ENCODE measurements at places on chromosomes 3 and 15.

- no peak for ATAC-seq
Measured at GRCh38 chr3:59862686-59863085, 812.9 kb upstream of the CFAP20DC start.

GRCh38 chr3:29332195-29332637 is 51.3 kb downstream of the RBMS3 start:
- no peak for ATAC-seq

- peak; percentile 79 for ATAC-seq
Measured at GRCh38 chr3:194561306-194561974, 71.8 kb downstream of the TMEM44 start.

GRCh38 chr3:122215592-122216298 is 32.3 kb downstream of the CASR start:
- ATAC-seq: no peak

DNA sequence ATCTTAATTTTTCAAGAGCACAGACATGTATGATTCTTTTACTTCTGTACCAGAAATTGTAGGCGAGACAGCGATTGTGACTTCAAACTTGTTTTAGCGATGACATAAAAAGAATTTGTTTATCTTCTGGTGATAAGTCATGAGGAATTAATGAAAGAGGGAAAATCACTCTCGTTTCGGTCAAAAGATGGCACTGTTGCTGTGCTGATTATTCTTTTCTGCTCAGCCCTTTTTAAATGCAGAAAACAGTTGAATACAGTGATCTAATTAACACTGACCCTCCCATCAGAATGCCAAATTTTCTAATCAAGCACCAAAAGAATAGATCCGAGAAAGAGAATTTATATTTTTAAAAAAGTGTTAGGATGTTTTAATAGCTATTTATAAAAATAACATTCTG is 52.6 kb downstream of the NSUN3 start:
- ATAC-seq: no peak

DNA sequence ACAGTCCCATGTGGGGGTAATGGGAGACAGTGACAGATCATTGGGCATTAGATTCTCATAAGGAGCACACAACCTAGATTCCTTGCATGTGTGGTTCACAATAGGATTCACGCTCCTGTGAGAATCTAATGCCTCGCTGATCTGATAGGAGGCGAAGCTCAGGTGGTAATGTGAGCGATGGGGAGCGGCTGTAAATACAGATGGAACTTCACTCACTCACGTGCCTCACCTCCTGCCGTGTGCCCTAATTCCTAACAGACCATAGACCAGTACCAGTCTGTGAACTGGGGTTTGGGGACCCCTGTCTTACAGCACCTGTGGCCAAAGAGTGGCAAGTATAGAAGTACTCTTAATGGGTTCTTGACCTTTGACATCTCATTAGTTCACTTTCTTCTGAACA is 554.7 kb downstream of the FOXP1 start:
- no peak for ATAC-seq

GRCh38 chr3:82957696-82958095 is 1196.3 kb upstream of the GBE1 start:
- ATAC-seq: no peak

- ATAC-seq: peak; percentile 85
Measured at GRCh38 chr15:34993412-34993811, 5.3 kb upstream of the ZNF770 start.

DNA sequence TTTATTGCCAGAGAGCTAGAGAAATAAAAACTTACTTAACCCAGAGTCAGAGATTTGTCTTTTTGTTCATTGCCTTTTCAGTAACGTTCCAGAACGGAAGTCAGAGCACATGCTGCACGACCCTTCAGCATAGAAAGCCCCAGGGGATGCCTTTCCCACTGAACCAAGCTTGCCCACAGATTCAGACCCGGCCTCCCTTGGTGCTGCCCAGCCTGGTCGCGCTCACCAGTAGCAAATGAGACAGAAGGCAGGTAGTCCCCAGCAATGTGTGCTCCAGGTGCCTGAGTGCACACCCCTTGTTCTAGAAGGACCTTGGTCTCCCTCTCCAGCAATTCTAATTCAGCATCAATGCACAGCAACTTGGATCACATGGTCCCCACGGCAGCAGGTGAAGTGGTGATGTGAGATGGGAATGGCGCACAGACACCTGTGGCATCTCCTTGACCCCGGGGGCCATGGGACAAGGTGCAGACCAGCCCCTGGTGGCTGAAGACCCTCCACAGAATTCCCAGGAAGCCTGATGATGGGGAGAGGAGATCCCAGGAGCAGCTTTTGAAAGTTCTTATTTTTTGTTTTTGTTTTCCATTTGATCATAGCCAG is 91.8 kb upstream of the IQSEC1 start:
- no peak for ATAC-seq

- ATAC-seq: no peak
Measured at GRCh38 chr3:122890720-122891220, 95.9 kb downstream of the SLC49A4 start.

DNA sequence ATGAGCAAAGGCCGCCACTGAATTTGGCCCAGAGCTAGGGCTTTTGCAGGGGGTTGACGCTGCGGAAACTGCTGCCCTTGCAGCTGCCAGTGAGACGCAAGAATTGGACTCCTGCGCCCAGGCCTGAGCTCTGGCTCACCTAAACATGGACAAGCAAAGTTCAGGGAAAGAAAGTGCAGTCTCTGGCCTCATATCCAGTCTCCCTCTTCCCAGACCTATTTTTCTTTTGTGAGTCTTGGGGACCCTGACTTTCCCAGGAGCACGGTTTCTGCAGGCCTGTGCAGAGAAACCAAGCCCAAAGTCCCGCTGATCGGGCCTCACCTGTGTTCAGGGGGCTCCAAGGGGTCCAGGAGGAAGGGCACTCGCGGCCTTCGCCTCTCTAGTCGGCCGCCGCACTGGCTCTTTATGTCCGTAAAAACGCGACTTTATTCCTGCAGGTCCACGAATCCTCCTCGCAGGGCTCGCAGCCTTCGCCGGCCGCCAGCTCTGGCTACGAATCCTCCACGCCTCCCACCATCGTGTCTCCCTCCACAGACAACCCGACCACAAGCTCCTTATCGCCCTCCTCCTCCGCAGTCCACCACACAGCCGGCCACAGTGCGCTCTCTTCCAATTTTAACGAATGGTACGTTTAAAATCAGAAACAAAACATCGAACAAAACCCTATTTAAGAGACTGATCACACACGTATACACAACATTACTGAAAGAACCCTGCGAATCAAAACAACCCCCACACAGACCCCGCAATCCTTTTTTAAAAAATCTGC is 3.9 kb downstream of the ZIC1 start:
- no peak for ATAC-seq

GRCh38 chr3:72050048-72050632 is 265.2 kb upstream of the PROK2 start:
- ATAC-seq: no peak

DNA sequence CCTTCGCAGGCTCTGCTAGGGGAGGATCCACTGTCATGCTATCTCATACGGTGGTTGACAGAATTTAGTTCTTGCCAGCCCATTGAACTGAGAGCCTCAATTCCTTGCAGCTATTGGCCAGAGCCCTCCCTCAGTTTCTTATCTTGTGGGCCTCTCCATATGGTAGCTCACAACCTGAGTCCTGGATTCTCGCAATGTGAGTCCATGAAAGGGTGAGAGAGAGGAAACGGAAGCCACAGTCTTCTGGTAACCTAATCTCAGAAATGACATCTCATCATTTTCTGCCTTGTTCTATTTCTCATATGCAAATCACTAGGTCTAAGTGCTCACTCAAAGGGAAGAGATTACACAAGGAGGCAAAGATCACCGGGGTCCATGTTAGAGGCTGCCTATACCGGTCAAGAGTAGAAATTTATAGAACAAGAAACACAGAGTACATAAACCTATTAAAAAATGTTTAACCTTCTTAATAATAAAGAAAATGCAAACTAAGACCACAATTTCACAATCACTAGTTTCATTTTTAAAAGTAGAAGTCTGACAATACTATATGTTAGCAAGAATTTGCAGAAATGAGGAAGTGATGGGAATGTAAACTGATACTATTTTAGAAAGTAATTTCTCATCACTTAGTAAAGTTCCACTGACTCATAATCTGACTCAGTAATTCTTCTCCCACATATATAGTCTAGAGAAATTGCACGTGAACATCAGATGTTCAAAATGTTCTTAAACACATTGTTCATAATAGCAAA is 378.4 kb upstream of the AGTR1 start:
- ATAC-seq: peak; percentile 79

GRCh38 chr3:182618981-182619591 is 174.2 kb upstream of the ATP11B start:
- peak; percentile 66 for ATAC-seq

DNA sequence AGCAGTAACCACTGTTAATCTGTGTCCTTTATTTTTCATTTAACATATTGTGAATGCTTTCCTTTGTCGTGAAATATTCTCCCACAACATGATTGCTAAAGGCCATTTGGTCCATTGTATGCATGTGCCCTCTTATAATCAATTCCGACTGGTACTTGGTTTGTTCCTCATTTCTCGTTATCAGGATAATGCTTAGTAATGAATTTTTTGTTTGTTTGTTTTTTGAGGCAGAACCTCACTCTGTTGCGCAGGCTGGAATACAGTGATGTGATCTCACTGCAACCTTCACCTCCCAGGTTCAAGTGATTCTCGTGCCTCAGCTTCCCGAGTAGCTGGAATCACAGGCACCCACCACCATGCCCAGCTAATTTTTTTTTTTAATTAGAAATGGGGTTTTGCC is 22.0 kb downstream of the SPATA12 start:
- no peak for ATAC-seq

DNA sequence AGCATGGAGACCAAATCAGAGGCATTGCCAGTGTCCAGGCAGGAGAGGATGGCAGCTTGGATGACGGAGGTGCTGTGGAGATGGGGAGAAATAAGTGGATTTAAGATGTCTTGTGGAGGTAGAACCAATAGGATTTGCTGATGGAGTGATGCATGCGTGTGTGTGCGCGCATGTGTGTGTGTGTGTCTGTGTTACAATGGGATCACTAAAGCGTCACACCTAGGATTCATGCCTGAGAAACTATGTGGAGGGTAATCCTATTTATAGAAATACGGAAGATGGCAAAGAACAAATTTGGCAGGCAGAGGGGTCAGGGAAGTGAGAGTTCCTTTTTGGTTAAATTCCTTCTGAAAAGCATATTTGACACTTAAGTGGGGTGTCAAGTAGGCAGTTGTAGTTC is 64.8 kb upstream of the ARL8B start:
- no peak for ATAC-seq

- peak; percentile 72 for ATAC-seq
Measured at GRCh38 chr3:194685065-194685717, 492 bp upstream of the FAM43A start.

DNA sequence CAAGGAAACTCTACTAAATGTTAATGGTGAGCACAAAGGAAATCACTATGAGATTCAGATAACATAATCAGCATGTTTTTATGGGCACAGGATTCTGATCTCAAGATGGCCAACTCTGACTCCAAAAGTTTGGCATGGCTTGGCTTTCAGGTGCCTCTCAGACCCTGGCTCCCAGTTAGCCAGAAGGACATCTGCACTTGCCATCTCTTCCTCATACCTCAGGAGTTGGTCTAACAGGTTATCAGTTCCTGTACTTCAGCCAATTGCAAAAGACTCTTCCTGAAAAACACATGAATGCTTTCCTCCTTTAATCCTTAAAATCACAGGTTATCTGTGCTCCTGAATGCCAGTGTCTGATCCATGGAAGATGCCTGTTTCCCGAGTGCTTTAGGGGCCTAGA is 25.0 kb downstream of the TMPRSS7 start:
- ATAC-seq: no peak

GRCh38 chr15:89368566-89369223 is 34.1 kb upstream of the POLG start:
- ATAC-seq: no peak

DNA sequence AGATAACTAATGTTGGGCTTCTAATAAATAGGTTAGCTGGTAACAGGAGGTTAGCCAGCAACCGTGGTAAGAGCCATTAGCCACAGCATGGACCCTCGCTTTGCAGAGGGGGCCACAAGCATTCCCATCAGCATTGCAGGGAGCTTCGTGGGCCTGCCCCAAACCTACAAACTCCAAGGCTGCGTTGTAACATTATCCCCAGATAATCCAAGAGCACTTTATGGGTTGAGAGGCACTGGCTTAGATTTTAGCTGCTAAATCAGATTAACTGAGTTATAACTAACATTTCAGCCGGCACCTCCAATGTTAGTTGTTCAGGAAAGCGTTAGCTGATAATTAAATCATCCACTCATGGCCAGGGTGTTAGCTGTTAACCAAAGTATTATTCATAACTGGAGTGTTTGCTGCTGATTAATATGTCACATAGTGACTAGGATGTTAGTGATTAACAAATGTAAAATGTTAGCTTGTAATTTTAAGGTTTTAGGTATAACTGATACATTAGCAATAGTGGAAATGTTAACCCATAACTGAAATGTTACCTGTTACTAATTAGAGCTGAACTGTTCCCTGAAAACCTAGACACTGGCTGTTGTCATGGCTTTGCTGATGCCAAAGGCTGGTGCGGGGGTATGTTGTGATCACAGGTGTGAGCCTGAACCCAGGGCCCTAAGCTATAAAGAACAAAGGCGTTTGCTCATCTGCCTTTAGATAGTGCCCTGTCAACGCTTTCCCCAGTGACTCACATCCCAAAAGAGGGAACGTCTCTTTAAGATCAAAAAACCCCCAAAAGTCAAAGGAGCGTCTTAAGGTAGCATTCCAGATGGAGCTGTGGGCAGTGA is 56.2 kb downstream of the SLC6A6 start:
- ATAC-seq: peak; percentile 70

- ATAC-seq: no peak
Measured at GRCh38 chr15:94700211-94700610, 468.9 kb downstream of the MCTP2 start.

DNA sequence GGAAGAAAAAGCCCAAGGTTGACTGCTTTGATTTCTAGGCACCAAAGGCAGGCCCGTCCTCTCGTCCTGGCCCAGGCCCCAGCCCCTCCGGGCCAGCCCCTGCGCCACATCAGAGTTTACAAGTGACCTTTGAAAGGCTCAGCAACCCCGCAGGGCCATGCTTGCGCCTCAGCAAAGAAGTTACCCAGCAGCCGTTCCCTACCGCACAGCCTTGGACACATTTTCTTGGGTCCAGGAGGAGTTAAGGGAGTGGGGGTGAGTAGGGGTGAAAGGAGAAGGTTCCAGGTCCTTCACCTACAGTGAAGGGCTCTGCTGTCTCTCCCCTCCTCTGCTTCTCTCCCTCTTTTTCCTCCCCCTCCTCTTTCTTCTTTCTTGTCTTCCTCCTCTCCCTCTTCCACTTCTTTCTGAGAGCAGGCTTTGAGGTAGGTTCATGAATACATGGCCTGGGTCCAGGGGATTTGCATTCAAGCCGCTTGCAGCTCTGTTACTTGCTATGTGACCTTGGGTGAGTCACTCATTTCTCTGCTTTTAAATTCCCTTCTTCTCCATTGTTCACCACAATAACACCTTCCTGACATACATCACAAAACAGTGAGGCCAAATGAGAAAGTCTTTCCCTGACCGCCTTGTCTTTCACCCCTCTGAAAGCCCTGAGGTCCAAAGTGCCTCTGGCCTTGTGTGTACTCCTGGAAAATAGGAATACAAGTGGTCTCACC is 223.3 kb upstream of the TPRG1 start:
- ATAC-seq: peak; percentile 72

DNA sequence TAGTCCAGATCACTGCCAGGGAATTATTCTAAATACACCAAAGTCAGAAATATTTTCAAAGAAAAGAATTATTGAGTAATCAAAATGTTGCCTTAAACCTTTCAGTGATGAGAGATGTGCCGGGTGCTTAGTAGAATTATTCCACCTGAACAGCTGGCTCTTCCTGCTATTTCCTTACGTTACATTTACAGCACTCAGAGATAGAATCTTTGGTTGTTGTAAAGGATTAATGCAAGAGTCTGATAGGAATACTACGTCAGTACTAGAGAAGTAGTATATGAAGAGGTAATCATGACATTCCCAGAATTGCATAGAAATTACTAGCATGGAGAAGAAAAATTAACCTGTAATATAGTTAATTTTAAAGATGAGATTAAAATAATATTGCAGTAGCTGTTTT is 50.9 kb upstream of the ZDHHC23 start:
- ATAC-seq: no peak
